NCI-H1694 treated with DMSO at 0.1 percent for 48 hours (cell line): ENCODE measurements at places on chromosomes 5 and 9.

GRCh38 chr5:140556438-140556837, 835 bp downstream of the SRA1 start:
- no peak for DNase-seq

- no peak for DNase-seq
Measured at GRCh38 chr5:131019601-131020315, 145.3 kb downstream of the HINT1 start.

DNA sequence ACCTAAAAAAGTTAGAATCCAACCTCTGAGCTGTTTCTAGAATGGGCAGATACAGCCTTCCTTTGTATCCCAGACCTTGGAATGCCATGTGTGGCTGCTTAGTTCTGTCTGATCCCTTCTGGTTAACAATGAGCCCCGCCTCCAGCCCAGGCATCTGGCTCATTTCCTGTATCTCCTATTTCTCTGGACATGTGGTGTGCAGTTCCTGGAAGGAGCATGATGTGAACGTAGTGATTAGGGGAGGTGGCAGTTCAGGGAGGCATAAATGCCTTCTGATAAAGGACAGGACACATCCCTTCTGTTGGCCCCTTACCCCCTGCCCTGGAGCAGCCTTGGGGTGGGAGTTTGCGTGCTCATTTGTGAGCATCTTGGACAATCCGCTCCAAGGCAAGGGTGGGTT, 243.0 kb downstream of the ZSWIM6 start:
- no peak for DNase-seq

- DNase-seq, result no peak
Measured at GRCh38 chr5:171855798-171856763, 70.5 kb downstream of the SMIM23 start.

DNA sequence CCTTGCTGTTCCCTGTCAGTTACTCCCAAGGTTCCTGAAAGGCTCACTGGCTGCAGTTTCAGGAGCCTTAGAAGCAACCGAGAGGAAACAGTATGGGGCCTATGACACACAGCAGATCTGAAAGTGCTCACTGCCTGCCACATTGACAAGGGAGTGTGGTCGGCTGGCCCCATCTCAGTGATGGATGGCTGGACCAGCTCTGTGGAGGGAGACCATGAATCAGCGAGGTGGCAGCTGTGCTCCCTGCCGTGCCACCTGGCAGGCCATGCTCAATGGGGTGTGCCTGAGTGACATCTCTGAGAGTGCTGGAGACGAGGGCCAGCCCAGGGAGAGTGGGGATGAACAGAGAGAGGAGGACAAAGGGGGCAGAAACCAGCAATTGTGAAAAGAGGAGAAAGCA, 49.1 kb downstream of the DOCK2 start:
- DNase-seq, result peak; percentile 43

DNA sequence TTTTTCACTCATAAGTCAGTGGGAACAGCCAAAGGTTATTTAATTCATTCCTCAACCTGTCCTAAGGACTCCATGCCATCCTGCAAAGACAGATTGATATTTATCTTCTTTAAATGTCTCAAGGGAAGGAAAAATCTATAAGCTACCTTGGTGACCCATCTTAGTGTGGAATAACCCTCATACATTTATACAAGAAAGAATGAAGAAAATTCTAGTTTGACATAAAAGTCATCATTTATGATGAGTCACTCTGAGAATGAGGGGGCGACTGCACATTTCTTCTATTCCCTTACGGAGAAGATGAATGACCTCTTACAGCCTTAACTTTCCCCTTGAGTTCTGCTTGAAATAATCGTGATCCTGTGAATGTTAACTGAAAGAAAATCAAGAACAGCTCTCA, 26.8 kb upstream of the NUDT12 start:
- DNase-seq, result no peak

- DNase-seq, result no peak
Measured at GRCh38 chr5:138809391-138809790, 56.2 kb downstream of the CTNNA1 start.

DNA sequence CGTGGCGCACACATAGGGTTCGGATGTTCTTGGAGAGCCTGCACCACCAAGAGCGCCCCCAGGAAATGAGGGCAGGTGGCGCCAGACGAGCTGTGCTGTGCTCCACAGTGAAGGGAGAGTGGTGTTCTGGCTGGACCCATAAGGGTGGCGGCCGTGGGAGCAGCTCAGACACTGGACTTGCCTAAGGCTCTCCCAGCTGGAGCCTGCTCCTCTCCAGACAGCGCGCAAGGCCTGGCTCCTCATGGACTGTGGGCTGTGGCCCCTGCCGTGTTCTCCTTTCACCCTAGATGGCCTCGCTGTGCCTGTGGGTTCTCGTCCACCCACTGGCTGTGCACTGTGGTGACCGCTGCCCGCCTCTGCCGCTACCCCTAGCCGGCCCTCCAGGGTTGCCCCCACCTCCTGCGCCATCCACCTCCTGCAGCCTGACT, 92.9 kb downstream of the EHMT1 start:
- DNase-seq, result no peak

DNA sequence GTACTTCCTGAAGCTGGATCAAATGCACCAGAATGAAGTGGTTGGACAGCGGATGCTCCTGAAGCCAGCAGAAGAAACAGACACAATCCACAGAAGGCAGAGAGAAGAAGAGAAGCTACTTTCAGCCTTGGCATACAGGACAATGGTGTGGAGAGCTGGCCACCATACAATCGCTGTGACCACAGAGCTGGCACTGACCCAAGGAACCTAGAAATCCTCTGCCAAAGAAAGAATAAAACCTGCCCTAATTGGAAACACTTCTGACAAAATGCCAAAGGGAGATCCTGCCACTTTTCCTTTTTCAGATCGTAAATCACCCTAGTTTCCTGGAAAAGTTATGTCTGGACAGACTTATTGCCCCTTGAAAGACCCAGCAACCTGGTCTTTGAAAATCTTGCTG, 77.8 kb downstream of the BAAT start:
- DNase-seq, result no peak

DNA sequence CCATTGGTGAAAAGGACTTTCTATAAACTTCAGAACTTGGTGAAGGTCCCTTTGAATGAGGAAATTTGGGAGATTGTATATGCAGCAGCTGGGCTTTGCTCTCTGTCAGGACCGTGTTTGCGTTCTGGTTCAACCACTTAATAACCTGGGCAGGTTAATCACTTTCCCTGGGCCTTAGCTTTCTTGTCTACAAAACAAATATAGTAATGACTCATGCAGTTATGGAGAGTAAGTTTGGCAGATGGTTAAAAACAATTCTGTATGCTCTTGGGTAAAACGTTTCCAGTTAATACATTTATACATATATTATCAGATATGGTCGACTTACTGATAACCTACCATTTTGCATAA, 197.0 kb downstream of the ARHGEF28 start:
- DNase-seq, result no peak

DNA sequence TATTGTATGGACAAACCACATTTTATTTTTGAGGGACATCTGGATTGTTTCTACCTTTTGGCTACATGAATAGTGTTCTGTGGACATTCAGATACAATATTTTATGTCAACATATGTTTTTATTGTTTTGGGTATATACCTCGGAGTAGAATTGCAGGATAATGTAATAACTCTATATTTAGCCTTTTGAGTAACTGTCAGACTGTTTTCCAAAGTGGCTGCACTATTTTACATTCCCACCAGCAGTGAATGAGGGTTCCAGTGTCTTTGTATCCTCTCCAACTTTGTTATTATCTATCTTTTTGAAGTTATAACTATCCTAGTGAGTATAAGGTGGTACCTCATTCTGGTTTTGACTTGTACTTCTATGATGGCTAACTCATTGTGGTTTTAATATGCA, 11.0 kb downstream of the NDUFS4 start:
- no peak for DNase-seq

- no peak for DNase-seq
Measured at GRCh38 chr5:14327624-14328023, 184.5 kb downstream of the TRIO start.

GRCh38 chr5:78236046-78236445, 58.5 kb downstream of the AP3B1 start:
- no peak for DNase-seq
